ENCODE measurements at places on chromosomes 3 and 15.
A peak's percentile ranks its signal among the peaks of the same experiment; 100 is the strongest.

DNA sequence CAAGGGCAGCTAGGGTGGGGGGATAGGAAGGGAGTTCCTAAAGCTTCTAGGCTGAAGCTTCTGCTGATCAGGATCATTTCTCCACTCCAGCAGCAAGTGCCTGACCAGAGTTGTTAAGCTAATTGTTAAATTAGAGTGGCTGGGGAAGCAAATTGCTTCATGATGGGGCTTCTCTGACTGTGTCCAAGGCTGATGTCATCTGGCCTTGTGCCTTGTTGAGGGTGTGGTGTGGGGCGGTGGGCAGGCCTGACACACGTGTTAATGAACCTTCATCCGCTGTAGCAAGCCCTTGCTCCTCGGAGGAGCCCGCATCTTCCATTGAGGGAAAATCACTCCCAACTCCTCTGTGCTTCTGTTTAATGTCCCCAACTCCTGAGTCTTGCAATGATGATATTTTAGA lies 84.3 kb upstream of the ROPN1 start:
- no peak for DNase-seq

GRCh38 chr3:194404365-194405140 lies 5.5 kb upstream of the GP5 start:
- peak; percentile 66 for DNase-seq

- DNase-seq, result no peak
Measured at GRCh38 chr3:193317682-193318300, 60.8 kb downstream of the ATP13A5 start.

DNA sequence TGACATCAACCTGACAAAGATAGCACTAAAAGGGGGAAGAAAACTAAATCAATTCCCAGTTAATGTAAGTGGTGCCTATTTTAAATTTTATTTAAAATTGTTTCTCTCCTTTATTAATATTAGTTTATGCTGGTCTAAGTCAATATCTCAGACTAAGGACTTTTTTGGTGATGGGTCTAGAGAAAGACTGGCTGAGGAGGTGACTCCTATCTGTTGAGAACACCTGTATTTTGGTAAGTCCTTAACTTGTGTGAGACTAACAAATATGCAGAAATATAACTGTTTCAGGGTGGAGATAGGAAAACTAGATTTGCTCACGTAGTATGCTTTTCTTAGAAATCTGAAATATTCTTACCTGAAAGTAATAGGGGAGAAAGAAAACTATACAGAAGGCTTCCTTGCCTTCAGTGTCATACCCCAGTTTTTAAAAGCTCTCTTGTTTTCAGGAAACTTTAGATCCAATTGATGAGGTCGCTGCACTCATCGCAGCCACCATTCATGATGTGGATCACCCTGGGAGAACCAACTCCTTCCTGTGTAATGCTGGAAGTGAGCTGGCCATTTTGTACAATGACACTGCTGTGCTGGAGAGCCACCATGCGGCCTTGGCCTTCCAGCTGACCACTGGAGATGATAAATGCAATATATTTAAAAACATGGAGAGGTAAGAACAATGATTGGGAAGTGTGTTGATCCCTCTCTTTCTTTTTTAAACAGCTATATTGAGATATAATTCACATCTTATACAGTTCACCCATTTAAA lies 138.9 kb downstream of the PDE8A start:
- DNase-seq, result peak; percentile 86

DNA sequence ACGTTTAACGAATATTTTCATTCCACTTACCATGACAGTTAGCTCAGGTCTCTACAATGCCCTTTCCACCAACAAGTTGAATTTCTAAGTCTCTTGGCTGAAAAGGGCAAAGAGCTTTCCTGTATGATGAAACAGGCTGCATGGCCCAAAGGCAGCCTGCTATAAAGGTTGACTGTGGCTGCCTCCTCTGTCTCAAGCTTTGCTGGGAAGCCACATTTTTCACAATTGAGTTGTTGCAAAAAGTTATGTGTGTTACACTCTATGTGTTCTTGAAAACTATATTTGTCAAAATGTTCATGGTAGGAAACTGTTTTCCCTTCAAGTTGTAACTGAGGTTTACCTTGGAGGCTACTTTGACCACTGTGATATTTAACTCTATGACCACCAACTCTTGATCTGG lies 49.5 kb downstream of the DZIP1L start:
- DNase-seq, result no peak

DNA sequence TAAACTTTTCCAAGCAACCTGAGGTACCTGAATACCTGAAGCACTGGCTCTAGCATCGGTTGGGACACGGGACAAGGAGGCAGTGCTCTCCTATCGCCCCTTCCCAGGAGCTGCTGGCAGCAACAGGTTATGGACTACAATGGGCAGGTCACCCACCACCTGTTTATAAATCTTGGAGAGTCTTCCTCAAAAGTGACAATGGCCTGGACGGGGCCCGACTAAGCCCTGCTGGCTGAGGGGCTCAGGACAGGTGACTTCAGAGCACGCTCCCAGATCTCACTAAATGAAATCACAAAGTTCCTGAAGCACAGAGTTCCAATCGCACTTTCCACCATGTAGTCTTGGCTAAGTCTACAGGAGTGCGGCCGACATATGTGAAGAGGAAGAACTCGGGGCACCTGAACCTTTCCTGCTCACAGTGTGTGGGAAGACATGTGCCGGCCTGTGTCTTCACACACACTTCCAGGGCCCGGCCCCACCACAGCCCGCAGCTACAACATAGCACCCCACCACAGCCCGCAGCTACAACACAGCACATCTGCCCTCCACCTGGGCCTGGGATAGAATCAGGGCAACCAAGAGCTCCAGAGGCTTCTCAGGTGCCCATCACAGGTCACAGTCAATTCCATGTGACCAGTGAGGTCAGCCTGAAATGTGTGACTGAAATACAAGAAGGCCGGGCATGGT lies 12.9 kb downstream of the CYFIP1 start:
- DNase-seq, result no peak

DNA sequence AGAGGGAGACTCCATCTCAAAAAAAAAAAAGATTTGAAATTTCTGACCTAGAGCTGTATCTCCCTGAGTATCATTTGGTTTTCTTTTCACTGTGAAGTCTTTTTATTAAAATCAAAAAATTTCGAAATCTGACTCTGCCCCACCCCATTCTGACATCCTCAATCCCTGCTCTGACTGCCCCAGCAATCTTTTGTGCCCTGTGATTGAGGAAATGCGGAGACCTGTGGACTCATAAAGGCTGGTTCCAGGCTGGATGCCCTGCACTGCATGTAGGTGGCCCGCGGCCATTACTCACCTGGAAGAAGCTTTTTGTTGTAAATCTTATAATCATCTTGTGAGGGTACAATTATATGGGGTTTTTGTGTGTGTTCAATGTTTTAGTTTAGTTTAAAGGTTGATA lies 147.3 kb upstream of the SEMA6D start:
- no peak for DNase-seq

- peak; percentile 74 for DNase-seq
Measured at GRCh38 chr3:131026321-131027151, at the start of the genes ASTE1 and NEK11. Gene ASTE1, minus strand, starts transcription at chr3:131026825. Its CDS starts 1,519 bp downstream, at chr3:131025306. Gene NEK11, plus strand, starts transcription at chr3:131026877. Its CDS starts 2,832 bp downstream, at chr3:131029709.

- DNase-seq, result peak; percentile 35
Measured at GRCh38 chr3:172709774-172710663, 848 bp downstream of the NCEH1 start.

DNA sequence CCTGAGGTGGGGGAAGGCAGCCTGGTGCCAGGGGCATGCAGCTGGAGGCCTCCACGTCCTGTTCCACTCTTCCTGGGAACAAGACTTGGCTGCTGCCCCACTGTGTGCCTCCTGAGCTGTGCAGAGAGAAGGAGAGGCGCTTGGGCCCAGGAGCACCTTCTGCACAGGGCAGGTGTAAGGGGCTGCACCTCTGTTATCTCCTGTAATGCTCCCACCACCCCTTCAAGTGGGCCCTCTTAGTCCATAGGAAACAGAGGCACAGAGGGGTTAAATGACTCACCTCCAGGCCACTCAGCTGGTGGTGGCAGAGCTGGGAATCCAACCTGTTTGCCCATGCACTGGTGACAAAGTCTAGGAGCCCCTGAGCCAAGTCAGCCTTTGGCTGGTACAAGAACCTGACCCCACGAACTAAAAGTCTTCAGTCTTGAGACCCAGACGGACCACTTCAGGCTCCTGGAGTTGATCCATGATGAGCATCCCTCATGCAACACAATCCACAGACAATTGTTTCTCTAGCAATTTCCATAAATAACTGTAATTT lies 93.2 kb downstream of the IQSEC1 start:
- DNase-seq, result no peak

DNA sequence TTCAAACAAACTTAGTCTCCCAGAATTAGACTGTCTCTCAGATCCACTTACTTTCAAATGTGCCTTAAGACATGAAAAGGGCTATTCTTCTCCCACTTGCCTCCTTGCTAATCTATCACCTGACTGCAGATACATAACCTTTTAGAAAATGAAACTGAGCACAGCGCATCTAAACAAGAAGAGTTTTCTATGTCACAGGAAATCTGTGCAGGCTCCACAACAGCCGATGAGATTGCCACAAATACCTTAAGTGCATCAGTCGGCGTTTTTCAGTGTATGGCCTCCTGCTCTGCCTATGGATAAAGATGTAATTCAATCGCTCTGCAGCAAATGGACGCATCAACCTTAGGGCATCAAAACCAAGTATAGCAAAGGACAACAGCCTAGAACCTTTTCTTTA lies 544.2 kb downstream of the FOXP1 start:
- DNase-seq, result no peak

DNA sequence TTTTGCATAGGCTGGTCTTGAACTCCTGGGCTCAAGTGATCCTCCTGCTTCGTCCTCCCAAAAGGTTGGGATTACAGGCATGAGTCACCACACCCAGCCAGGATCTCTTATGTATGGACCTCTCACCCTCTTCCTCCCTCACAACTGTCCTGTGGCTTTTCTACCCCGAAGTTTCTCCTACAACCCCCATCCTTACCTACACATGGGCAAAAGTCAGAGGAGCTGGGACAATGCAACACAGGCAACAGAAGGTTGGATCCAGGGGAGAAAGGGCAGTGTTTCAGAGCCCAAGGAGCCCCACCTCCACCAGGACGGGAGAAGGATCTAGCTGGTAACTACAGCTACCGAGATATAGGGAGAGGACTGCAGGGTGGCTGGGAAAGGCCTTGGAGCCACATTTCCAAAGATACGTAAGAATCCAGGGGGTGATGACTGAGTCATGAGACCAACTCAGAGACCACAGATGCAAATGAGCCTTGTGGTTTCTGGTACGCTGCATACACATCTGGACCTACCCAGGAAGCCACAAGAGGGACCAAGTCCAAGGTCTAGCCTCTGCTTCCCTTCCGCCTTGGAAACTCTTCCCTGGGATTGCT lies 13.6 kb downstream of the IGDCC4 start:
- DNase-seq, result no peak

DNA sequence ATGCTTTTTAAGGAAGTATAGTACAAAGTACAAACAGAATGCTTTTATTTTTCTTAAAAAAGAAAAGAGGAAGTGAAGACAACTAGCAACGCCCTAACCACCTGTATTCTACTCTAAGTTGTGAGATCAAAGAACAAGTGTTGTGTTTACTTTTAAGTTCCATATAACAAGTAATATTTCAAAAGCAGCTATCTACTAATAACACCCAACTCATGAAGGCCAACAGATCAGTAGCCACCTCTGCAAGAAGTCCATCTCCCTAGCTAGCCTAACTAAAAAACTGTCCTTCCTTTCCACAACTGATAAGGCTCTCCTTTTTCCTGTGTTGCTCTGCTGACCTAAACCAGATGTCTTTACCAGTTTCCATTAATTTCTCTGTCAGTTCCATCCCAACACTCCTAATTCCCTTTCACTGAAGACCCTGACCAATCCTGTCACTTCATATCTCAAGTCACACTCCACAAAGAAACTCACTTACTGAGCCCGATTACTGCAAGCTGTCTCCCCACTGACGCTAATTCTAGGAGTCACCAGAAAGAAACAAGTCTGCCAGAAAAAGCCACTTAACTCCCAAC lies 26.9 kb downstream of the PHC3 start:
- DNase-seq, result no peak

GRCh38 chr3:125435231-125435630 lies 60.1 kb upstream of the ZNF148 start:
- no peak for DNase-seq

GRCh38 chr15:91892436-91892835 lies 38.9 kb downstream of the SLCO3A1 start:
- no peak for DNase-seq

- DNase-seq, result no peak
Measured at GRCh38 chr15:36777926-36778325, 198.5 kb downstream of the CDIN1 start.

- peak; percentile 23 for DNase-seq
Measured at GRCh38 chr3:11272906-11273574, 843 bp downstream of the ATG7 start.

- no peak for DNase-seq
Measured at GRCh38 chr3:78794431-78794830, 973.4 kb downstream of the ROBO1 start.

DNA sequence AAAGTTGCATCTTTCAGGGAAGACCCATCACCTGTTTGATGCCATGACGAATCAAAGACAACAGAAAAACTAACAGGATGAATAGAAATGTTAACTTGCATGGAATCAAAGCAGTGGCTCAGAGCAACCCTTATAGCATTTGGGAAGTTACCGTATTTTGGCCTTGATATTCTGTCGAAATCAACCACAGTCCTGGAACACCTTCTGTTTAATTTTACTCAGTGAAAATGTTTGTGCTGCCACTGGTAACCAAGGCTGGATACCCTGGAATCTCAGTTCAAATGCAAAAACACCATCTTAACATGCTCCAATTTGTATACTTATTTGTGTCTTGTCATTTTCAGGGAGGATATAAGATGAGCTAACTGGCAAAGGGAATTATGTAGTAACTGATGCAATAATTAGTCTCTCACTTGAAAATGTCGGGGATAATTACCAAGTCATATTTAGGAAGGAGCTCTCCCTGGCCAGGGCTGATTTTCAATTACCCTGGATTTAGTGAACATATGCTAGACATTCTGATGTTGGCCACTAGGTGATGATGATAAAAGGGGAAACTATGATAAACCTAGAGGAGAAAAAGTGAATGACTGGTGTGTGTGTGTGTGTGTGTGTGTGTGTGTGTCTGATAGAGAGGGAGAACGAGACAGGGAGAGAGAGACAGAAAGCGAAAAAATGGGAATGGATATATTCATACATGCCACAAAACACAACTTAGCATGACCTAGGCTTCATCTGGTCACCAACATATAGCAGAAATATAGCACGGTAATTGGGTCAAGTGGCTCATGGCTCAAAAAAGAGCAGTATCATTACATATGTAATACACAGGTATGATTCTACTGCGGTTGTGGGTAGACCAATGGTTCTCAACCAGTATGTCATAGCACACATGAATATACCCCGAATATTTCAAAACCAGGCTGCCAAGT lies 19.0 kb upstream of the PRICKLE2 start:
- DNase-seq, result no peak

GRCh38 chr3:9130345-9131305 lies 118.8 kb downstream of the SRGAP3 start:
- no peak for DNase-seq

DNA sequence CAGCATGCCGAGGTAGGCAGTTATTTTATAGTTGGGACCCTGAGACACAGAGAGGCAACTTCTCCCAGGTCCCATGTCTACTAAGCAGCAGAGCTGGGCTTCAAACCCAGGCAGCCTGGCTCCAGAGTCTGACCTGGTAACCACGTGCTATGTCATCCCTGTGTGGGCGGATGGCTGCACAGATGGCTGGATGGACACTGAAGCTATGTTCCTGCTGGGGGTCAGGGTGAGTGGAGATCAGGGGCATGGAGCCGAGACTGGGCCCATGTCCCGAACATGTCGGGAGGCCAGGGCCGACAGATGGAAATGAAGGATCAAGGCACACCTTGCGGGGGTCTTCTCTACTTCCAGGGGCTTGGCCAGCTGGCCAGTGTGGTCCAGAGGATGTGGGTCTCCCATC lies 9.3 kb upstream of the FBLN2 start:
- no peak for DNase-seq

All from pons (tissue), 1 donor.